ACHN (cell line): ENCODE measurements at places on chromosomes 4 and X.

- DNase-seq, result no peak
These were observed 1.4 kb downstream of the ELOVL6 start for GRCh38 chr4:110196871-110197528.

DNA sequence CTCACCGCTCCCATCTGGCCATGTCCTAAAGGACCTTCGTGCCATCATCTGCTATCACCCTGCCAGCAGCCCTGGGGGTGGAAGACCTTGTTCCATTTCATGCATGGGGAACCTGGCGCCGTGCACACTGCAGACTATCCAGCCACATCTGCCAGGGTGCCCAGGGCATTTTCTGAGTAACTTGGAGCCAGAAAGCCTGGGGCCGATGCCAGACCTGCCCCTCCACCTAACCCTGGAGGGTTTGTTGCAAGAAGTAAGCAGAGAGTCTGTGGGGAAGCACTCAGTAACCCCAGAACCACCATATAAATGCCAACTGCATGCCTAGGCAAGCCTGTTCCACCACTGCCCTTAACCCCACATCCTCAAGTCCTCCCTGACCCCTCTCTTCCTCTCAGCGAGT, 7.3 kb downstream of the HAUS7 start:
- no peak for DNase-seq

- no peak for DNase-seq
These were observed 354.9 kb downstream of the DHRSX start for GRCh38 chrX:2145692-2146367.

DNA sequence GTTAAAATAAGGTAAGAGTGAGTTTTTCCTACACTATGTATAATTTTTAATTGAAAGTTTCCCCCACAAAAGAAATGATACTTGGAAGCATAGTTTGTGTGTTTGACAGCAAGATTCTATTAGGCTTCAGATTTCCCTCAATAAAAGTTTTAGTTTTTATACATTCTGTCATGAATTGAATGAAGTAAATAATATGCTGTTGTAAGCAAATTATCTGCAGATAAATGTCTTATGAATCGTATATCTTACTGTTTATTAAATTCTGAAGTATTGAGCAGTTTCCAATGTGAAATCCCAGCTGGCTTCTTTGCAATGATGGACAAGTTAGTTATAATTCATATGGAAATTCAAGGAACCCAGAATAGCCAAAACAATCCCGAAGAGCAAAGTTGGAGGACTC, 33.5 kb downstream of the RS1 start:
- no peak for DNase-seq

- DNase-seq, result peak; percentile 2
These were observed 138.3 kb downstream of the AREG start for GRCh38 chr4:74583089-74583700.

DNA sequence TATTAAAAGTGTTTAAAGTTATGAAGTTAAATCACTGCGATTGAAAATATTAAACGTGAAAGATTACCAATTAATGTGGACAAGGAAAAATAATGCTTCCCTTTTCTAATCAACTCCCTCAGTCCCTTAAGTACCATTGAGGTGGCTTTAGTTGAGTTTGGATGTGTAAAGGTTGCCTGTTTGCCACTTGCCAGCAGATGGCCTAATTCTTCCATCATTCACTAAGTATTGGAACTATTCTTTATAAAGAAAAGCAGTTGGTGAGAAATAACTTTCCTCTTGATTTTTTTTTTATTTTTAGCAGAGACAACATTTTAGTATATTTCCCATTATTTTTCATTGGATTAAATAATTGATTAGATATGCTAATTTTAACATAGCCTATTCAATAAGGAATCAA, 295.9 kb upstream of the TACR3 start:
- peak; percentile 17 for DNase-seq

- peak; percentile 6 for DNase-seq
These were observed 285.4 kb upstream of the ARSJ start for GRCh38 chr4:114264877-114265291.

DNA sequence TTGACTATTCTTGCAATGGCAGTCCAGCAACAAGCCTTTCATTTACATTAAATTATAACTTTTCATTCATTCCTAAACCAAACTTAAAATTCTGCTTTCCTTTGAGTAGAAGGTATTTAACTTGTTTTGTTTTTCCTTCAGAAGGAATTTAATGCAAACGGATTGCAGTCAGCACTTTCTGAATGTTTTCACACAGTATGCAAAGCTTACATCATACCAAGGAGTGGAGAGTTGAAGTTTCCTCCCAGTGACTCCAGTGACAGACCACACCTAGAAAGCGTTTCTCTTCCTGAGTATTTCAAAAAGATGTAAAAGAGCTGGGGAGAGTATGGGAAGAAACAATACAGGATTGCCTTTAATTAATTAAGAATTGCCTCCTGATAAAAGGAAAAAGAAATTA, 8.1 kb downstream of the EPGN start:
- DNase-seq, result no peak

DNA sequence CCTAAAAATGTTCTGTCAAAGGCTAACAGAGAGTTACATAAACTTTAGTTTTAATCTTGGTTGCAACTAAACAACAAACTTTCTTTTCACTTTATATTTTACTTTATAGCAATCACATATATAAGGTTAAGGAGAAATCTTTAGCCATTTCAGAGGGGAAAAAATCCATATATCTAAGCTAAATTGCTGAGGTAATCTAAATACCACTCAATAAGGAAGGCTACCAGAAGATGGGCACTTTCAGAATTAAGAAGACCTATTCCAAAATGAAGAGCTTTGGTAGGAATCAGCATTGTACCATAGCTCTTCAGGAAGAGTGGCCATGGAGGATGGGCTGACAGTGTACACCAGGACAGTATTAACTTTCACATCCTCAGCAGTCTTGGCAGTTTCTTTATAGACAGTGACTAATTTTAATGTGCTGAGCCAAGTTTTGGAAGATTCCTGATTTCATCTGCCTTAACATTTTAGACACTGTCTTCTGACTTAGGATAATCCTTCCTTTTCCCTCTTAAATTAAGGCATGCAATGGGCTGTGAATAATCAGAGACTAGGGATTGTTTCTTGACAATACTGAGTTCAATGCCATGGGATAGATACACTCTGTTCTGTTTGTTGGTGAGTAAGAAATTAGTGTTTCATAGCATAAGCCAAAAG, 7.1 kb downstream of the FAT4 start:
- peak; percentile 36 for DNase-seq
